Activated B cell treated with CpG ODN at 0.5 μM for 24 hours (primary cell): ENCODE measurements at places on chromosomes 1 and 21. TPM values are rescaled to one million over a fixed set of nuclear protein-coding genes. Genes with fewer than 3 reads are reported as not detected.
A peak's percentile ranks its signal among the peaks of the same experiment; 100 is the strongest.

DNA sequence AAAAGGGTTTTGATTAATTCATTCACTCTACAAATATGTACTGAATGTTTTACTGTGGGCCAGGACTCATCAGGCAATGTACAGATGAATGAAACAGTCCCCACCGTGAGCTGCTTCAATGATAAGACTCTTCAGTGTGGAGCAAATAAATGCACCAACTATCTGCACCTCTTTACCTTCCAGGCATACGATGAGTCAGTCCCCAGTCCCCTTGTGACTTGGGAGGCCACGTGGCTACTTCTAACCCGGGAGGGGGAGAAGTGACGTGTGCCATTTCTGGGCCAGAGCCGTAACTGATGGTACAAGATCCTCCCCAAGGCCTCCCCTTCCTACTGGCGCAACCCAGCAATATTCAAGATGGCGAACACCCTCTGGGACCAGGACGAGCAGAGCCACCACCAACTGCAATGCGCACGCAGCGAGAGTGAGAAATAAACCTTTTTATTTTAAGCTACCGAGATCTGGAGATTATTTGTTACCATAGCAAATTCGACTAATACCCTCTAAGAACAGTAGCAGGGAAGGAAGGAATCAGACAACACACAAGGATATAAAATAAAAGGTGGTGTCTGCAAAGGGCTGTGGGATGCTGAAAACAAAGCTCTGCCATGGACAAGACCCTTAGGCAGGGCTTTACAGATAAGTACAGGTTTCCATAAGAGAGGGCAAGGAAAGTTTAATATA lies 74.5 kb downstream of the NPHP4 start:
- H3K36me3 ChIP-seq, result no peaks in the 10 kb centered on the region

GRCh38 chr1:92945748-92946270 lies 15.5 kb downstream of the DIPK1A start:
- DNase-seq, result no peak
- no peaks in the 10 kb centered on the region for H3K27me3 ChIP-seq
- H3K4me3 ChIP-seq, result peak overlapping the region; percentile 48
- peaks cover 7% of the 10 kb centered on the region for H3K36me3 ChIP-seq
- H3K27ac ChIP-seq, result peak overlapping the region; percentile 80

- peaks cover 31% of the 10 kb centered on the region for H3K4me1 ChIP-seq
- H3K27ac ChIP-seq, result no peak overlapping the region
- H3K36me3 ChIP-seq, result no peaks in the 10 kb centered on the region
- H3K4me3 ChIP-seq, result no peak overlapping the region
Measured at GRCh38 chr1:172812118-172812517, 153.2 kb downstream of the FASLG start.

DNA sequence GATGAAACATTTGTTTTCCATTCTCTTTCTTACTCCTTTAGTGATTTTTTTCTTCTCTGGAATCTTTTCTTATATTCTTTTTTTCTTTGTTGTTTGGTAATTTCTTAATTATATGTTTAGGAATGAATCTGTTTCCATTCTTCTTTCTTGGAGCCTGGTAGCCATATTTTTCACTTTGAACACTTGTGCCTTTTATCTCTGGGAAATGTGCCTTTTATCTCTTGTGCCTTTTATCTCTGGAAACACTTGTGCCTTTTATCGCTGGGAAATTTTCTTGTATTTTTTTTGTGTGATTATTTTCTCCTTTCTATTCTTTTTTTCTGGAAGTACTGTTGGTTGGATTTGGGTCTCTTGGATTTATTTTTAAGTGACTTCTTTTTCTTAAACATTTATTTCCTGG lies 118.2 kb downstream of the LEPR start:
- no peaks in the 10 kb centered on the region for H3K36me3 ChIP-seq
- H3K4me1 ChIP-seq, result no peaks in the 10 kb centered on the region
- no peak overlapping the region for H3K4me3 ChIP-seq
- no peaks in the 10 kb centered on the region for H3K27me3 ChIP-seq
- no peak overlapping the region for H3K27ac ChIP-seq

DNA sequence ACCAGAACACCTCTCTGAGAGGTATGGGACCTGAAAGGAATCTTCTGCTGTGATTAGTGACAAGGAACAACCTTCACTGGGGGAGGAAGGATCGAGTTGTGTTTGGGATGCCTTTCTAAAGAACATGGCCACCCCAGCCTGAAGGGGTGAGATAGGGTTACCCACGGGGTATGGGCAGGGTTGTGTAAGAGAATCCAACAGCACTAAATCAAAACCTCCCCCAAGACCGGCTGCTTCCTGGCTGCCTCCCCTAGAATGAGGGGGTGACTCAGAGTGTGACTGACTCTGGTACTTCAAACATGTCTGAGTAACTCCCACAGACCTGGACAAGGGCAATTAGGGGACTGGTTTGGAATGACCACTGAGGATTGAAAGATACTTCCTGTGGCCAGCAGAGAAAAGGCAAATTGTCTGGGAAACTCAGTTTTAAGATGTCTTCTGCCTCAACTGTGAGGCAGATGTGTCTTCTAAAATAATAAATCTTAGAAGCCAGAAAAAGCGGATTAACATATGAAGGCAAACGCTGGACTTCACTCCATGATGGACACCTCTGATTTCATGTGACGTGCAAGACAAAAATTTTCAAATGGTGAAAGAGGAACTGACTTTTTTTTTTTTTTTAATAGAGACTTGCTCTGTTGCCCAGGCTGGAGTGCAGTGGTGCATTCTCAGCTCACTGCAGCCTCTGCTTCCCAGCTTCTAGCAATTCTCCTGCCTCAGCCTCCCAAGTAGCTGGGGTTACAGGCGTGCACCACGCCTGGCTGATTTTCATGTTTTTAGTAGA lies 6.7 kb upstream of the PTPN14 start:
- H3K36me3 ChIP-seq, result no peaks in the 10 kb centered on the region
- peaks cover 29% of the 10 kb centered on the region for H3K27me3 ChIP-seq
- no peaks in the 10 kb centered on the region for H3K4me1 ChIP-seq
- DNase-seq, result no peak

DNA sequence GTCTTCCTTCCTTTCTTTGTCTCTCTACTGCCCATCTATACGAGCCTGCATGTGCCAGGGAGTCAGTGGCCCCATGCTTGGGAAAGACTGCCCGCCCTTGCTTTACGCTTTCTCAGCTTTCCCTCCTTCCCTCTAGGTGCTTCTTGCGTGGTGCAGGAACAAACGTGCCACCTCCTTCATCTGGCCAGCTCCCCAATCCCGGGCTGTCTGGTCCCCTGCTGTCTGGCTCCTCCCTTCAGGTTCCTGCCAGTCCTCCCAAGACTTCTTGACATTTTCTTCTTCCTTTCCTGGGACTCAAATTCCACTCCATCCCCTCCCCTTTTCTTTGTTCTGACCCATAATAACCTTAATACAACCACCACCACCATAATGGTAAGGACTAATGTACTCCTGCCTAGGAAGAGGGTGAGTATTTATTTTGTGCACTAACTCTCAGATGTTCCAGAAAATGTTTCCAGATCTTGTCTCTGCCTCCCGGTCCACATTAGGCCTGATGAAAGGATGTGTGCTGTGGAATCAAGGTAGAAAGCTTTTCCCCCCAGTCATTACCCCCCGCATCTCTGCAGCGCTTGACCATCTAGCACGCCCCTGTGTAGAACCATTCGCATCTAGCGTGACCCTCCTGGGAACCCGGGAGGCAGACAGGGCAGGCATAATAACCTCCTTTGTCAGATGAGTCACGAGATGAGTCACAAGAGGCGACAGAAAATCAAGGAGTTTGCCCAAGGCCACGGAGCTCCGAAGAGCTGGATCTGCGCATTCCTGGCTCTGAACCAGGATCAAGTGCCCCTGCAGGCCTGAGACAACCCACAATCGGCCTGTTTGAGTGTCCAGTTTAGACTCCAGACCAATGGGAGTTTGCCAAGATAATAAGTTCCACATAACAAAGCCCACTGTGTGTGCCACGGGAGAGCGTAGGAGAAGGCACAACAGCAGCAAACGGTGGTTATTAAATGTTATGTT lies 60.1 kb upstream of the NEK2 start:
- DNase-seq, result no peak
- H3K4me3 ChIP-seq, result no peak overlapping the region
- H3K27me3 ChIP-seq, result no peaks in the 10 kb centered on the region
- H3K36me3 ChIP-seq, result no peaks in the 10 kb centered on the region
- H3K4me1 ChIP-seq, result peaks cover 21% of the 10 kb centered on the region

DNA sequence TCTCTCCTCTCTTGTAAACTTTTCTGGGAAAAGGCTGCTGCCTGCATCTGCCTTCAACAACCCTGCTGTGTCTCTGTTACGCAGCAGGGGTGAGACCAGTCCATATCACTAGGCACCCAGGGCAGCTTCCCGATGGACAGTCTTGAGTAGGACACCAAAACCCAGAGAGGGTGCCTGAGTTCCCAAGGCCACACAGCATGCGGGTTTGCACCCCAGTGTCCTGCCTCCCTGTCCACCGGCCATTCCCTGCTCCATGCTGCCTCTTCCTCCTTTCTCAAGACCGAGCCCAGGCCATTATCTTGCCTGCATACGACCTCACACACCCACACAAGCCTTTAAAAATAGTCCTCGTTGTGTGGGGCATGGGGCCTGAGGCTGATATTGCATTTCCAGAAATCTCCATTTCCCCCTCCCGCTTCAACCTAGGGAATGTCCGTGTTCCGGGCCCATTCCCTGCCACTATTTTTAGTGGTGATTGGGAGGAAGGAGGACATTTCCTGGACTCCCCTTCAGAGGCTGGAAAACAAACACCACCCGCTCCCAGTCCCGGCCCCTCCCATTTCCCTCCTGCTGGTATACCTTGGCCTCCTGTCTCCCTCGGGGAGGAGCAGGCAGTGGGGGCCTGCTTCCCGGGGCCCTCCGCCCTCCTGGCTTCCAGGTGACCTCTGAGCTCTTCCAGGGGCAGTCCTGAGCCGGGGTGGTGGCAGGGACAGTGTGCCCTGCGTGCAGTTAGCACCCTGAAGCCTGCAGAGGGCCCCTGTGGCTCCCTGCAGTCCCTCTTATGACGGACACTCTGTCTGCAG lies 132.4 kb upstream of the TMEM51 start:
- DNase-seq, result no peak
- no peaks in the 10 kb centered on the region for H3K36me3 ChIP-seq
- peaks cover 2% of the 10 kb centered on the region for H3K27me3 ChIP-seq
- H3K4me3 ChIP-seq, result no peak overlapping the region
- no peak overlapping the region for H3K27ac ChIP-seq

DNA sequence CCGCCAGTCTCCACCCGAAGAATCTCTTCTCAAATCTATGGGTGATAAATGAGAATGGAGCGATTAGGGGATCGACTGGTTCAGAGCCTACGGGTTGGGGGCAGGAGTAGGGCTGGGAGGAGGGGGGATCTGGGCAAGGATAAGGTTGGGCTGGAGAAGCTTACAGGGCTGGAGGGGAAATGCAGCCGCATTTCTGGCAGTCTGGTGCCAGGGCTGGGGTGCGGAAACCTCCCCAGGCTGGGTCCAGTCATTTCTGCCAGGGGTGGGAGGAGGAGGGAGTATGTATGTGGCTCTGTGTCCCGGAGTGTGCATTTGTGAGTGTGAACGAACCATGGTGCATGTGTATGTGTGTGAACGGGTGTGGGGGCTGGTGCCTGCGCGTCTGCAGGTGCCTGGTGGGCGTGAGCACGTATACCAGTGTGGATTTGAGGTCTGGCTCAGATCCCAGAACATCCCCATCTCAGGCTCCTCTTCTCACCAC lies 10.2 kb downstream of the C1orf216 start:
- no peak for DNase-seq
- H3K36me3 ChIP-seq, result no peaks in the 10 kb centered on the region
- peaks cover 39% of the 10 kb centered on the region for H3K27me3 ChIP-seq
- peaks cover 18% of the 10 kb centered on the region for H3K4me1 ChIP-seq

GRCh38 chr1:207659545-207660153 lies 14.7 kb downstream of the CR1L start:
- H3K4me1 ChIP-seq, result no peaks in the 10 kb centered on the region
- peaks cover 12% of the 10 kb centered on the region for H3K27me3 ChIP-seq
- H3K27ac ChIP-seq, result no peak overlapping the region
- no peak overlapping the region for H3K4me3 ChIP-seq

- no peak overlapping the region for H3K27ac ChIP-seq
- DNase-seq, result no peak
- H3K4me3 ChIP-seq, result no peak overlapping the region
- H3K36me3 ChIP-seq, result no peaks in the 10 kb centered on the region
- peaks cover 10% of the 10 kb centered on the region for H3K4me1 ChIP-seq
Measured at GRCh38 chr1:205199090-205199930, 12.2 kb downstream of the DSTYK start.

- H3K36me3 ChIP-seq, result no peaks in the 10 kb centered on the region
- DNase-seq, result no peak
- no peak overlapping the region for H3K4me3 ChIP-seq
- H3K4me1 ChIP-seq, result peaks cover under 1% of the 10 kb centered on the region
- H3K27me3 ChIP-seq, result peaks cover 15% of the 10 kb centered on the region
- H3K27ac ChIP-seq, result no peak overlapping the region
Measured at GRCh38 chr21:46616656-46617055, 11.8 kb upstream of the S100B start.

DNA sequence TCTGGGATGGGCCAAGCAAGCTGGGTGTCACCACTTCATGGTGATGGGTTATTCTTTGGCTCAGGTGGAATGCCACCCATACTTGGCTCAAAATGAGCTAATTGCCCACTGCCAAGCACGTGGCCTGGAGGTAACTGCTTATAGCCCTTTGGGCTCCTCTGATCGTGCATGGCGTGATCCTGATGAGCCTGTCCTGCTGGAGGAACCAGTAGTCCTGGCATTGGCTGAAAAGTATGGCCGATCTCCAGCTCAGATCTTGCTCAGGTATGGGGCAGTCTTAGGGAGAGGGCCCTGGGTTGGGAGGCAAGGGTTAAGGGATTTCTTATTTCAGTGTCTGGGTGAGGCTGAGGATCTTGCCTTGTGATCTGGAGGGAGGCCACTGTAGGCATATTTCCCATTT lies 15.4 kb upstream of the NASP start:
- DNase-seq, result no peak
- H3K4me1 ChIP-seq, result no peaks in the 10 kb centered on the region
- H3K27me3 ChIP-seq, result no peaks in the 10 kb centered on the region
- H3K4me3 ChIP-seq, result no peak overlapping the region

DNA sequence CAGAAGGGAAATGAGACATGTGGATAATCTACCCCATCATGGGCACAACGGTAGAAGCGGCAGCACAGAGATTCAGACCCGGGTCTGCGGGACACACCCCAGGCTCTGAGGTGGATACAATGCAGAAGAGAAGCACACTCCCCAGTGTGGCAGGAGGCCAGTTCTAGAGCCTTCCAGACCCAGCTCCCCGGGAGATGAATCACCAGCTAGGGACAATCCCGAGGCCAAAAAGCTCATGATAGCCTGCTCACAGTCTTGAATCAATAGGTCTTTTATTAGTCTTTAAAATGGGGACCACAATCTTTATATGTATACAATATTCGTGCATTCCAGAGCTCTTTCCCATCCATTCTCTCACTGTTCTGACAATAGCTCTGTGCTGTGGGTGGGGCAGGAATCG lies 57.3 kb upstream of the DIRAS3 start:
- DNase-seq, result no peak
- H3K4me3 ChIP-seq, result no peak overlapping the region
- no peak overlapping the region for H3K27ac ChIP-seq
- H3K27me3 ChIP-seq, result peaks cover 5% of the 10 kb centered on the region
- H3K4me1 ChIP-seq, result no peaks in the 10 kb centered on the region

- H3K27ac ChIP-seq, result no peak overlapping the region
- H3K36me3 ChIP-seq, result no peaks in the 10 kb centered on the region
- no peak overlapping the region for H3K4me3 ChIP-seq
- H3K4me1 ChIP-seq, result no peaks in the 10 kb centered on the region
Measured at GRCh38 chr1:227218870-227219573, 99.3 kb downstream of the CDC42BPA start.

Gene KIF2C
- total RNA-seq, result 1.00 and 1.8 TPM in 2 replicates

Gene SH2D1B
- total RNA-seq, result not detected in 2 replicates

Gene AIRE
- 0.10 TPM in 1 of 2 replicates, not detected in the other for total RNA-seq

Gene HS2ST1
- total RNA-seq, result 17.3 and 24.2 TPM in 2 replicates

Gene OR14K1
- not detected in 2 replicates for total RNA-seq

Gene LCE1D
- total RNA-seq, result not detected in 2 replicates

Gene PAQR7
- 3.7 and 4.6 TPM in 2 replicates for total RNA-seq

Gene PLA2G2C
- total RNA-seq, result not detected in 2 replicates

Gene ZNF593OS
- total RNA-seq, result not detected in 2 replicates

Gene PDZK1IP1
- not detected in 2 replicates for total RNA-seq

Gene ERO1B
- 13.2 and 17.5 TPM in 2 replicates for total RNA-seq
